T-helper 17 cell (primary cell): ENCODE measurements at places on chromosomes 16 and 17. TPM values are rescaled to one million over a fixed set of nuclear protein-coding genes. Genes with fewer than 3 reads are reported as not detected.

CNTNAP4 gene
- not detected for total RNA-seq

BLMH gene
- 50.9 TPM for total RNA-seq

TMEM114 gene
- not detected for total RNA-seq

CD300LB gene
- 1.4 TPM for total RNA-seq

PIMREG gene
- not detected for total RNA-seq

CORO6 gene
- total RNA-seq = 2.6 TPM

CAMKK1 gene
- total RNA-seq = 5.8 TPM

CIAO2B gene
- 50.3 TPM for total RNA-seq

LRRC36 gene
- not detected for total RNA-seq

CHCT1 gene
- not detected for total RNA-seq

HAPSTR1 gene
- total RNA-seq = 124 TPM

ASPA gene
- total RNA-seq = not detected

FAM83G gene
- total RNA-seq = 7.8 TPM

MGAT5B gene
- 0.55 TPM for total RNA-seq

SDR42E2 gene
- 1.5 TPM for total RNA-seq

DOC2B gene
- total RNA-seq = 0.40 TPM

- H3K36me3 ChIP-seq = no peaks in the 10 kb centered on the region
- no peak for DNase-seq
- no peak overlapping the region for H3K4me3 ChIP-seq
- no peak overlapping the region for H3K27ac ChIP-seq
- no peaks in the 10 kb centered on the region for H3K27me3 ChIP-seq
Measured at GRCh38 chr17:68089881-68090280, 54.3 kb downstream of the KPNA2 start.

GRCh38 chr17:57302690-57303465, 46.6 kb downstream of the MSI2 start:
- H3K36me3 ChIP-seq = peaks cover 3% of the 10 kb centered on the region
- H3K27me3 ChIP-seq = no peaks in the 10 kb centered on the region
- no peak overlapping the region for H3K4me3 ChIP-seq
- H3K4me1 ChIP-seq = peaks cover 33% of the 10 kb centered on the region
- no peak for DNase-seq
- no peak overlapping the region for H3K27ac ChIP-seq

DNA sequence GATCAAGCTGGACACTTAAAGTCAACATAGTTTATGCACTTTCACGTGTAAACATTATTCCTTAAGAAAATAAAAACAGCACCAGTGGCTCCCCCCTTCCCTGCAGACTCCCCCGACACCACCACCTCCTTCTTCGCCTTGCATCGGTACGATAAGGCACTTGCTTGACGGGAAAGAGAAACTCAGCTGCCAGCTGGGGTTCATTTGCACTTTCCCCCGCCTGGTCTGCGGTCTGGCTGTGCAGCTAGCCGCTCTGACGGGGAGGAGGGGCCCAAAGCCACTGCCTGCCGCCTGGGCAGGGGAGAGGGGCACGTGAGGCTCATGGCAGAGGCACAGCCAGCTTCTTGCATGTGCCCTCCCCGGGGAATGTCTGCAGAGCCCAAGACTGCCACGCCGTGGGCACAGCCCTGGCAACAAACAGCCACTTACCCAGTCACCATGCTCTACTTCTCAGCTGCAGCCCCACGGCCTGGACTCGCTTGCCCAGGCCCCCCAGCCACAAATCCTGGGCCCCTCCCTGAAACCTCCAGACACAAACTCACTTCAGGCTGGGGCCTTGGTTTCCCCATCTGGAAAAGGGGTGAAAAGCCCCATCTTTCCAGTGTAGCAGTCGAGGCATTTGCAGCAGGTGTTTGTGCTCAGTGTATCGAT, 16.5 kb upstream of the PRM1 start:
- peak overlapping the region; percentile 81 for H3K4me3 ChIP-seq
- peaks cover 10% of the 10 kb centered on the region for H3K4me1 ChIP-seq
- no peaks in the 10 kb centered on the region for H3K36me3 ChIP-seq
- DNase-seq = peak; percentile 31
- H3K27ac ChIP-seq = no peak overlapping the region

- no peaks in the 10 kb centered on the region for H3K36me3 ChIP-seq
- no peaks in the 10 kb centered on the region for H3K27me3 ChIP-seq
- H3K27ac ChIP-seq = no peak overlapping the region
- H3K4me3 ChIP-seq = no peak overlapping the region
- DNase-seq = no peak
Measured at GRCh38 chr16:13099822-13100221, 198.4 kb downstream of the SHISA9 start.

GRCh38 chr17:61221181-61221580, 178.5 kb upstream of the TBX2 start:
- H3K27ac ChIP-seq = peak overlapping the region; percentile 86
- H3K4me3 ChIP-seq = no peak overlapping the region
- H3K36me3 ChIP-seq = no peaks in the 10 kb centered on the region
- peaks cover 37% of the 10 kb centered on the region for H3K4me1 ChIP-seq
- H3K27me3 ChIP-seq = no peaks in the 10 kb centered on the region
- no peak for DNase-seq

DNA sequence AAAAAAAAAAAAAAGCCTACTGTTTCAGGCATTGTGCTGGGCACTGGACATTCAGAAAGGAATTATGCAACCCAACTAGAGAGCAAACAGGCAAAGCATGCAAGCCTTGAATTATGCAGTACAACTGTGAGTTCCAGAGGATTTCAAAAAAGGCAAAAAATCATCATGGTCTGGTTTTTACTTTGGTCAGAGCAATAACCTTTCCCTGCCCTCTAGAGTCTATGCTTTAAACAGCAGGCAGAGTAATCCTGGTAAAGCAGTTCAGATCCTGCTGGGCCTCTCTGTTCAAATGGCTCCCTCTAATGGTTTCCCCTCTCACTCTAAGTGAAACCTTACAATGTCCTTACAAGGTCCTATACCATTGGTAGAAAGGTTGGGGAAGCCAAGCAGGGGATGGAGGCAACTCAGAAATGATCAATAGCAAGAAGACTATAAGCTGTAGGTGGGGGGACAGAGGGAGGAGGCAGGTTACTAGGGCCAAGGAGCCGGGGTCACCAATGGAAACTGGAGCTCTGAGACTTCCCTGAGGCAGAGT, 4.6 kb upstream of the TAF15 start:
- no peak overlapping the region for H3K4me3 ChIP-seq
- no peak overlapping the region for H3K27ac ChIP-seq
- peaks cover 5% of the 10 kb centered on the region for H3K27me3 ChIP-seq
- H3K36me3 ChIP-seq = no peaks in the 10 kb centered on the region

- H3K4me3 ChIP-seq = peak overlapping the region; percentile 77
- H3K4me1 ChIP-seq = peaks cover 31% of the 10 kb centered on the region
- peak overlapping the region; percentile 97 for H3K27ac ChIP-seq
- H3K36me3 ChIP-seq = no peaks in the 10 kb centered on the region
Measured at GRCh38 chr17:39868554-39868942, 546 bp downstream of the ZPBP2 start.

DNA sequence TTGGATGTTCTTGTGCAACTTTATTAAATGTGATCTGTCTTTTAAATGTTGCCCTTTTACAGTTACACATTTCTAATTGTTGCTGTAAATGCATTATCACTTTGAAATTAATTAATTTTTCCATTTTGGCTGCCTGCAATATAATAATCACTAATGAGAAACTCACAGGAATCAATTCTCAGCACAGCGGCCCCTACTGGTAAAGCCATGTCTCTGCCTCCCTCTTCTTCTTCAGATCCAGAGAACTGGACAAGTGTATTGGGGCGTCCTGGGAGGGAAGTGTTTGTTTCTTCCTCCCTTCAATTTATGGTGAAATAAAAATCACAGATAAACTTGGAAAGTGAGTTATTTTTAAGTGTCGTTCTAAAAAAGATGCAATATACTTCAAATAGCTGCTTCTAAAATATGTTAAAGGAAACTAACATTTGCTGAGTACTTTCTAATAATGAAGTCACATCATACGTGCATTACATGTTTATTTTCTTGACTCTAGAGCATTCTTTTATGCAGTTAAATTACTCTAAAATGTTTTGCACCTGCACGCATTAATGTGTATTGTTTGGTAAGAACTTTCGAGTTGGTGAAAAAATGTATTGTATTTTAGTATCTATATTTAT, 338.0 kb downstream of the WWOX start:
- no peak overlapping the region for H3K27ac ChIP-seq
- no peaks in the 10 kb centered on the region for H3K36me3 ChIP-seq
- no peak overlapping the region for H3K4me3 ChIP-seq
- peaks cover 2% of the 10 kb centered on the region for H3K4me1 ChIP-seq

DNA sequence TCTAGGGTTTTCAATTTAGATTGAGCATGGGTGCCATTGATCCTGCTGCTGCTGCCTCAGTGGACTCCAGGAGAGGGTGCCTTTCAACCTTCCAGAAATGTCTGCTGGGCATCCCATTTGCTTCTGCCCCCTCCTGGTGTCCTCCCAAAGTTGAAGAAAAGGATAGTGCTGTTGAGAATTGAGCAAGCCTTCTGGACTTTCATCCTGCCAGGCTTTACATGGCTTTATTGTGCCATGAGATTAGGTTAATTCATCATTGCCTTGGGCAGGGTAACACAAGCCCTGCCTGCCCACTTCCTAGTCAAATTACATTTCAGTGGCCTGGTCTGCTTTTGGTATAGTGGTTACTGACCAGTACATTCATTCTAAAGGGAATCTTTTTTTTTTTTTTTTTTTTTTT, 17.9 kb upstream of the TANGO6 start:
- no peak for DNase-seq
- H3K4me1 ChIP-seq = no peaks in the 10 kb centered on the region
- H3K36me3 ChIP-seq = peaks cover 2% of the 10 kb centered on the region

DNA sequence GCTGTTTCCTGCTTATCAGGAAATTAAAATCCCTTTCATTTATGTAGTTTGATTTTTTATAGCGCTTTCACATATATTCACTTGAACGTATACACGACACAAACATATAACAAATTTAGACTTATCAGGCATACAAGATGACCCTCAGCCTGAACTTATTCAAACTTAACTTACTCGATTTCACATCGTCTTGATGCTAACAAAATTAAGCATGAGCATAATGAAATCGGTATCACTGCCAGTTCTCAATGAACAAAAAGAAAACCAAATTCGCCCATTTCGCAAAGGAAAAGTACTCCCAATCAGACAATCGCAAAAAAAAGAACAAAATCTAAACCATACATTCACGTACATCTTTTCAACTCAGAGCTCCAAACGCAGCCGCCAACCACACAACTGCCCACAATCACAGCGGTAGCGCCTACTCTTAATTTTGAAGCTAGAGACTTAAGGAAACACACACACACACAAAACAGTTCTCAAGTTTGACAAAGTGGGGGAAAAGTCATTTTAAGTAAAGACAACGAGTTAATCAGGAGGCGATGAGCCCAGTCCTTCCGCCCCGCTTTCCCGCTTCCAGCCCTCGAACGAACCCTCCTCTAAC, 1.1 kb downstream of the GJC1 start:
- H3K27me3 ChIP-seq = peaks cover 56% of the 10 kb centered on the region
- H3K4me1 ChIP-seq = peaks cover 7% of the 10 kb centered on the region
- peak overlapping the region; percentile 94 for H3K4me3 ChIP-seq
- H3K36me3 ChIP-seq = peaks cover 7% of the 10 kb centered on the region
- H3K27ac ChIP-seq = no peak overlapping the region

GRCh38 chr16:50737420-50737959, 4.4 kb upstream of the CYLD start:
- no peak for DNase-seq
- H3K4me1 ChIP-seq = peaks cover 39% of the 10 kb centered on the region
- H3K36me3 ChIP-seq = no peaks in the 10 kb centered on the region
- no peaks in the 10 kb centered on the region for H3K27me3 ChIP-seq

GRCh38 chr16:88382491-88383400, at the start of gene ZNF469:
Gene ZNF469, plus strand, starts transcription at chr16:88382959. Its CDS starts 44,512 bp downstream, at chr16:88427471.
- H3K4me1 ChIP-seq = peaks cover 4% of the 10 kb centered on the region
- H3K4me3 ChIP-seq = peak within 1 kb of the TSS; percentile 82
- DNase-seq = no peak
- H3K27me3 ChIP-seq = peaks cover 33% of the 10 kb centered on the region

GRCh38 chr17:48228720-48229119, 121.2 kb downstream of the SNX11 start:
- H3K4me3 ChIP-seq = no peak overlapping the region
- H3K36me3 ChIP-seq = peaks cover 5% of the 10 kb centered on the region
- DNase-seq = no peak
- H3K4me1 ChIP-seq = peaks cover 27% of the 10 kb centered on the region
- no peaks in the 10 kb centered on the region for H3K27me3 ChIP-seq

DNA sequence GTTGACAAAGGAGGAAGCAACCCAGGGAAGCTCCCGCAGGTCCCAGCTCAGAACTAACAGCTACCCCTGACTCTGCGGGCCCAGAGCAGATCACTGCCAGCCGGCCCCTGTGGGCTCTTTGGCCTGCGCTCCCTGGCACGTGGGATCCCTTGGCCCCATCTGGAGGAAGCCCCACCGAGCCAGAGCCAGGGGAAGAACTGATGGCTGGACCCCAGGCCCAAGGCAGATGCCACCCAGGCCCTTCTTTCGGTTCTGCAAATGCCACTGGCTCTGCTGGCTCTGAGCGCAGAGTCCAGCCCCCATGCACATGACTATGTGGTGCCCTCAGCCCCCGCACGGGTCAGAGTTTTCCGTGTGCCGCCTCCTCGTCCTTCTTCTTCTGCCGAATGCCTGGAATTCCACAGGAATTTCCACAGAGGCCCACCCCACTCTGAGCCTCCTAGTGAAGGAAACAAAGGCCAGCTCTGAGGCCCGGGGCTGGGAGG, 35.8 kb upstream of the SNN start:
- no peak for DNase-seq
- peaks cover 24% of the 10 kb centered on the region for H3K4me1 ChIP-seq
- no peaks in the 10 kb centered on the region for H3K36me3 ChIP-seq
- no peaks in the 10 kb centered on the region for H3K27me3 ChIP-seq
- H3K4me3 ChIP-seq = no peak overlapping the region

DNA sequence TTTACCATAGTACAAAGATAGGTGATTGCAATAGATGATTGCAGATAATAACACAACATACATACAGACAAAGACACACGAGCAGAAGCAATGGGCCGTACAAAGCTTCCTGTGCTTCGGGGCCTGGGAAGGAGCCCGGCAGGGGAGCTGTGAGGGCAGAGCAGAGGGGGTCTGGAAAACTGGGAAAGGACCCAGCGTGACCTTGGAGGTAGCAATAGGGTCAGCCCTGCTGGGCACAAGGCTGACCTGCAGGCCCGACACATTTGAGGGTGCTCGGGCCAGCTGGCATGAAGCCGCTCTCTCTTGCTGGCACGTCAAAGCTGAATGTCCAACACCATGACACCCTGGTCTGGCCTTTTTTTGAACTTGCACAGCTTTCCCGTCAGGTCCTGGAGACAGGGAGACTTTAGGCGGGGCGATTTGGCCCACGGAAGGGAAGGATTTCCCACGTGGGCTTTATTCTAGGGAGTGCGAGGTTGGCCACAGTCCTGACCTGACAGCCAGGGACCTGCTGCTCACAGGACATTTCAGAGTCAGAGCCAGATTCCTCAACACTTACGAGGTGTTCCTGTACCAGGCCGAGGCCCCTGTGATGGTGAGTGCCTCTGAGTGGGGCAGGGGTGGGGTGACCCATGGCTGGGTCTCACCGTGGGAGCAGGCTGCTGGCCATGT, 83.2 kb downstream of the NTN1 start:
- peaks cover 4% of the 10 kb centered on the region for H3K4me1 ChIP-seq
- peaks cover 24% of the 10 kb centered on the region for H3K27me3 ChIP-seq
- DNase-seq = no peak
- no peak overlapping the region for H3K27ac ChIP-seq
- H3K4me3 ChIP-seq = no peak overlapping the region
